ENCODE measurements at places on chromosomes 7 and 10.

DNA sequence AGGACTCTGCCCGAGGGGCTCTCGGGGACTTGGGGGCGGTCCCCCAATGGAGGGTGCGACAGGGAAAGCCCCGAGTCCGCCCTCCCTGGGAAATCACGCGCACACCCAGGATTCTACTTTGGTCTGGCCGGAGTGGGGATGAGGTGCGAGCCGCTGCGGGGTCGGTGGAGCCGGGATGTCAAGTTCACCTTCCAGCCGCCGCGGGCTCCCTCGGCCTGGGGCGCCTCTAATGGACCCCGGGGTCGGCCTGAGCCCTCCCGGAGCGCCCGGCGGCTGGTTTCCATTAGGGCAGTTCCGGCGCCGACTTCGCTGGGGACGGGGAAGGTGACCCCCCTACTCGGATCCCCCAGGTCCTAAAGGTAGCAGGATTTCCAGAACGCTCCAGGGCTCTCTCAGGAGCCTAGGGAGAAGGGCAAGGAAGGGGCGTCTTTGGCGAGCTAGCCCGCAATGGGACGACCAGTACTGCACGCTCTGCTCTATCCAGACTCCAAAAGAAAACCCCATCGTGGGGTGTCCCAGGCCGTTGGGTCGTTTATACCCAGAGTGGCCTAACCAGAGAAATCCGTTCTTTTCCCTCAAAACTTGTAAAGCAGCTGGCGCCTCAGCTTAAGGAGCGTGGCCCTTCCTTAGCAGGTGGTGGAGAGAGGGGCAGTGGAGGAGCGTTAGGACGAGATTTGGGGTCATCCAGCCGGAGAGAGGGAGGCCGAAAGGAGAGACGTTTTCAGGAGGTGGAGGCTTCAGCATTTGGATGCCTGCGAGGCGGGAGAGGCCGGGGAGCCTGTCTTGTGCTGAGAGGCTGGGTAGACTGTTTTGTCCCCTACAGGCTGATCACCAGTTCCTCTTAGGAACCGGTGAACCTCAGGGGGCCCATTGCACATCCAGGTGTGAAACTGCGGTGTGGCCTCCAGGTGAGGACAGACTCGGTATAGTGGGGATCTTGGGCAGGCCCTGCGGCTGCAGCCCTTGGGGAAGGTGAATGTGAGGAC, 860 bp upstream of the WDR86 start:
- DNase-seq = no peak

- DNase-seq = no peak
Measured at GRCh38 chr7:4113271-4113670, 568.8 kb upstream of the FOXK1 start.

GRCh38 chr7:1889556-1890181, 219.6 kb downstream of the ELFN1 start:
- no peak for DNase-seq

DNA sequence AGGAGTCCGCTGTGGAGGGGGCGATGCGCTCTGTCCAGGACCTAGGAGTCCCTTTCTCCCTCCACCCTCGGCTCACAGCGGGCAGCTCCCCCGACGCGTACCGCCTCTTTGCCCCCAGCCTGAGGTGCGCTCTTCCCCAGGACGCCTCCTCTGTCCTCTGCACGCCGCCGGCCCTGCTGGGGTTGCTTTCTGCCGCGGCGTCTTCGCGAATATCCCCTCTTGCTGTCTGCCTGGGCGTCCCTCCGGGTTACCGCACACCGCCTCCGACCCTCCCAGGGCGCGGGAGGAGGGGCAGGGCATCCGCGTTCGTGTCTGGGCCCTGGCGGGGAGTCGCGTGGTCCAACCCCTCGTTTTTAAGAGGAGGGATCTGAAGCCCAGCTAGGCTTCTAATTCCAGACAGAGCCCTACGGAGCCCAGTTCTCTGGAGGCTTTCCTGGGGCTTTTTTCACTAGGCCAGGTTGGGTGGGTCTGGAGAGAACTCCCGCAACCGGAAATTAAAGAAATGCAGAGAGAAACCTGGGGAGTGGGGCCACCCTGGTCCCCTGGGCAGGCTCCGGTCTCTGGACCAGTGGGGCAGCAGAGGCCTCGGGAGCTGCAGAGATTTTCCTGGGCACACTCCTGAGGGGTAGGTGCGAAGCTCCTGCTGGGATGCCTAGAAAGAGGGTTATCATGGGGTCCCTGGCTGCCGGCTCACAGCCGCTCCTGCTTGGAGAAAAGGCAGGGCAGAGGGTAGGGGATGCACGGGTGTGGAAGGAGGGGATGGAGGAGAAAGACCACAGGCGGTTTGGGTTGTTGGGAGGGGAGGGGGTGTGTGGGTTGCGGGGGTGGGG, 166.9 kb downstream of the UBE2H start:
- DNase-seq = no peak

DNA sequence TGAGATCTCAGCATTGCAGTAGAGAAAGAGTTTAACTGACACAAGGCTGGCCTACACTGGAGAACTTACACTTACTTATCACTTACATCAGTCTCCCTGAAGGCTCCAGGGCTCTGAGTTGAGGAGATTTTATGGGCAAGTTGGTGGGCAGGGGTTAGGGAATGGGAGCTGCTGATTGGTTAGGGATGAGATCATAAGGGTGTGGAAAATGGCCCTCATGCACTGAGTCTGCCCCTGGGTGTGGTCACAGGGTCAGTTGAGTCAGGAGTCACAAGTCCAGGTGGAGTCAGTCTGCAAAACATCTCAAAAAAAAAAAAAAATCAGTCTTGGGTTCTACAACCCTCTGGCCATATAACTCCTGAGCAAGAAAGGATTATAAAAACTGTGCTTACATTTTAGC, 60.5 kb downstream of the PPP1R17 start:
- no peak for DNase-seq

DNA sequence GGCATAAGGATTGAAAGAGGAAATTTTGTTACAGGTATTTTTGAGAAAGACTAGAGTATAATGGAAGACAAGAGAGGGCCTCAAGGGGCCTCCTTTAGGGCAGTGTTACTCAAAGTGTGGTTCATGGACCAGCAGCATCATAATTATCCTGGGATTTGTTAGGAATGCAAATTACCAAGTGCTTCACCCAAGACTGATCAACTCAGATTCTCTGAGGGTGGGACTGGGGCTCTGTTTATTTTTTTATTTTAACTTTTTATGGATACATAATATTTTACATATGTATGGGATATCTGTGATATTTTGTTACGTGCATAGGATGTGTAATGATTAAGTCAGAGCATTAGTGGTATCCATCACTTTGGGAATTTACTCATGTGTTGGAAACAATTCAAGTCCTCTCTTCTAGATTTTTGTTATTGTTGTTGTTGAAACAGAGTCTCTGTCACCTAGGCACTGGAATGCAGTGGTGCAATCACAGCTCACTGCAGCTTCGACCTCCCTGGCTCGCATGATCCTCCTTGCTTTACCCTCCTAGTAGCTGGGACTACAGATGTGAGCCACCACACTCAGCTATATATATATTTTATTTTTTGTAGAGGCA, 2.2 kb upstream of the KCTD7 start:
- no peak for DNase-seq

DNA sequence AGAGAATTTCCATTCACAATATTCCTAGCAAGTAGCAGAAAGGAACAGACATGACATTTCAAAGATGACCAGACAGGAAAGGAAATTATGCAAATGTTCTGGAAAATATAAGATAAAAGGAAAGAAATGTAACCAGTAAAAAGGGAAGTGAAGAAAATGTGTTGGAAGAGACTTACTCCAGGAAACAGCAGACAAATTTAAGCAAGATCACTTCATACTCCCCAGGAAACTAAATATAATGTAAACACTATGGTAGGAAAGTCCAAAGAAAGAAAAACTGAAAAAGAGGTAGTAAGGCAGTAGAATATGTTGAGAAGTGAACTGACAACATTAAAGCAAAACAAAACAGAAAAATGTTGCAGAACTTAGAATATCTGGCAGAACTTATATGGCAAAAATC, 6.4 kb upstream of the ST8SIA6 start:
- DNase-seq = no peak

DNA sequence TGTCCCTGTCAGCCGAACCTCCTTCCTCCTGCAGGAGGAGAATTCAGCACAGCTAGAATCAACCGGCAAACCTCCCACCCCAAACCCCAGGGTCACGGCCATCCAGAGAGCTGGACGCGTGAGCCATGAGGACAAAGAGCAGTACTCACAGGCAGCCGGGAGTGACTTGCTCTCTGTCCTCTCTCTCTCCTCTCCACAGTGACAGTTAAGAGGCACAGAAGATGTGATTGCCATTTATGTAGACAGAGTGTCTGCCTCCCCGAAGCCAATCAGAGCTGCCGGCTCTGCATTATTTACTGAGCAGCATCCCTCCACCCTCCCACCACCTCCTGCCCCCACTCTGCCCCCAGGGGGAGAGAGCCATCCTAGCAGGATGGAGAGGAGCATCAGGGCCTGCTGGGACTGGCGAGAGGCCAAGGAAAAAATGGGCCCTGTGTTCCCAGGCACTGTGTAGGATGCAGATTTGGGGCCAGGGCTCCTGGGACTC, 4.3 kb downstream of the DDC start:
- no peak for DNase-seq

DNA sequence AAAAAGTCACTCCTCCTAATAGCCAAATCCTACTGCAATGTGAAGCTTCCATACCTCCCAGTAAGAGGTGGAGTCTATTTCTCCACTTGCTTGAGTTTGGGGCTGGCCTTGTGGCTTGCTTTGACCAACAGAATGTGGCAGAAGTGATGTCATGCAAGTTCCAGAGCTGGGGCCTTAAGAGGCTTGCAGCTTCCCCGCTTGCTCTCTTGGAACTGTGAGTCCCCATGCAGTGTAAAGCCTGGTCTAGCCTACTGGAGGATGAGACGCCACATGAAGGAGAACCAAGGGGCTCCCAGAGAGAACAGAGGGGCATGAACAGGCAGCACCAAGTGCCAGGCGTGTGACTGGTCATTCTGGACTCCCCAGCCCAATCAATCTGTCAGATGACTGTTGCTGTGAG, 58.6 kb upstream of the OPALIN start:
- no peak for DNase-seq

GRCh38 chr10:23657677-23658076, 218.8 kb downstream of the OTUD1 start:
- DNase-seq = no peak

DNA sequence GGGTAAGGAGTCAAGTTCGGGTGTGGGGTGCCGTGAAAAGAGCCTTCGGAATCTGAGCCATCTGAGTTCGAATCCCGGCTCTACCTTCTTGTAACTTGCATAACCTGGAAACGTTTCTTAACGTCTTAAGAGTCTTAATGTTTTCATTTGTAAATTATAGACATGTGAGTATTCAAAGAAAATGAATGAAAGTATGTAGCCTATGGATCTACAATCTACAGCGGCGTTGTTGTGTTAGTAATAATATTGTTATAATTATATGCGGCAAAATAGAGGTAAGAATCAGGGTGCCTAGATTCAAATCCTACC, 559 bp downstream of the VTI1A start:
- no peak for DNase-seq

GRCh38 chr10:813286-813685, 118.2 kb downstream of the LARP4B start:
- DNase-seq = no peak

GRCh38 chr10:74510594-74510993, 315.8 kb upstream of the KAT6B start:
- DNase-seq = no peak

DNA sequence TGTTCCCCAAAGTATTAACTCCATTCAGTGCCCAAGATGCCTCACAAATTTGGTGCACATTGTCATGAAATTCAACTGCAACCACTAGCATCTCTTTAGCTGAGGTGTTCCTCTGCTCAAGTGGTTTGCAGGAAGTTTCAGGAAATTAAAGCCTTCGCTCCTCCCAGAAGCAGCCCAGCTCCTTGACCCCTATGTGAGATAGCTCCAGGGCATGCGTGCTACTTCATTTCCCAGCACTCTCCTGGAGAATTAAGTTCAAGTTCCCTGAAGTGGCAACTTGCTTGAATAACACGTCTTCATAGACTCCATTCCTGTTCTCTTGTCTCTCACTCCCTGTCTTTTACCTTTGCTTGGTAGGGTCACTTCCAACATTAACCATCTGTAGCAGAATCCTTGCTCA, 750.3 kb downstream of the REEP3 start:
- DNase-seq = no peak

GRCh38 chr10:22900841-22901601, 26.8 kb upstream of the ARMC3 start:
- DNase-seq = no peak

GRCh38 chr10:43376828-43377423, 5.5 kb downstream of the FXYD4 start:
- no peak for DNase-seq

- no peak for DNase-seq
Measured at GRCh38 chr10:33223326-33224000, 111.0 kb downstream of the NRP1 start.

DNA sequence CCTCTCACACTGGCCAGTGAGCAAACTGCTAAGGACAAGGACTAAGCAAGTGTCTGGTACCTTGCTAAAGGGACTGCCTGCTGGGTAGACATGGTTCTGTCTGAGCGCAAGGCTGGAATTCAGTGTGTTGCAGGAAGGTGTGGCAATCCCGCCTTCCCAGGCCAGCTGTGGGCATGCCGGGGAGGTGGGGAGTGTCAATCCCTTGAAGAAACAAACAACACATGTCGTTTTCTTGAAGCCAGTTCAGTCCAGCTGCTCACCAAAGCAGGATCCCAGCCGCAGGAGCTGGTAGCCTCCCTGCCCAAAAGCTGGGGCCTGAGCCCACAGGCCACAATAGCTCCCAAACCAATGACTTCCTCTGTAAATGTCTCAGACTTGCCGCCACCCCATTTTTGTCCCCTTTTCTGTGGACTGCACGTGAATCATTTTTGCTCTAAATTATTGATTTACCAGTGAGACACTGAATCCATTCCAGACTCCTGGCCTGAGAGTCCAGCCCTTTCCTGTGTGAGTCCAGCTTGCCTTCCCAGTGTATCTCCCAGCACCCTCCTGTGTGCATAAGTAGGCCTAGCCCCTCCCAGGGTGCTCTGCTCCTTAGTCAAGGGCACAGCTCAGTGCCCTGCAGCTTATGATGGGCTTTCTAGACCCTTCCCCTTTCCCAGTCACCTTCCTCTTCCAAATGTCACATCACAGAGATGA, 166.8 kb downstream of the RGS10 start:
- no peak for DNase-seq

- peak; percentile 72 for DNase-seq
Measured at GRCh38 chr7:100483090-100483721, 521 bp upstream of the NYAP1 start.

GRCh38 chr7:3493499-3493898, 192.4 kb downstream of the SDK1 start:
- no peak for DNase-seq

- DNase-seq = no peak
Measured at GRCh38 chr10:133230387-133231195, 574 bp downstream of the UTF1 start.

GRCh38 chr10:36556468-36556867, 568.9 kb upstream of the ANKRD30A start:
- no peak for DNase-seq

GRCh38 chr10:43172645-43173044, 34.4 kb downstream of the CSGALNACT2 start:
- DNase-seq = no peak

DNA sequence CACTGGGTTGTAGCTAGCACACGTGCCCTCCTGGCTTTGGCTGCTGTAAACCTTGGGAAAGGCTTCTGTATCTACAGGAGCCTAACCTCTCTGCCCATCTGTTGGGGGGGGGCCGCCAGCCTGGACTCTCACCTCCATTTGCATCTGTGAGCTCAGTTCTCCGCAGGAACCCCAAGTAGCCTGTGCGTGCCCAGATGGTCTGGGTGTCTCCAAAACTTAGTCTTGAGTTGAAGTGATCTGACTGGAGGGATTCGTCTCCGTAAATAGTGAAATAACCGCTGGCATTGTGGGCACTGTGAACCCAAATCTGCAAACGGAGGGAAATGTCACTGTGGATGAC, 147.9 kb downstream of the ZMYND11 start:
- DNase-seq = no peak

Measured in hindlimb muscle (tissue), 1 donor.